Activated naive CD4-positive, alpha-beta T cell treated with anti-CD3 and anti-CD28 coated beads, Interleukin-2, amount 10 ng/mL, durations not matched to agents 7 days and 5 days (primary cell): ENCODE measurements at places on chromosomes 3 and 15.

GRCh38 chr3:78668302-78668701 lies 1099.5 kb downstream of the ROBO1 start:
- no peak for DNase-seq

DNA sequence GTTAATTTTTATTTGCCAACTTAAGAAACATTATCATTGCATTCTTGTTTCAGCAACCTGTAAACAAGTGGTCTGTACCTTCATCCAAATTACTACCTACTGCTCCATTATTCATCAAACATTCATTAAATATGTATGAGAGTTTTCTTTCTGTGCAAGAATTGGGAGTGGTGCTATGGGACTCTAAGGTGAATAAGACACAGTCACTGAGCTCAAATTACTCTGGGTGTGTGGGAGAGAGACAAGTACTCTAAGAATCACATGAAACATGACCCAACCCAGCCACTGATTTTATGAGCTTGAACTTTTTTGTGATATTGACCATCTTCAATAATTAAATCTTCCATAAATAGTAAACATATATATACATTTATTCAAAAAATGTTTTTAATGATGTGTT lies 227.2 kb upstream of the TP63 start:
- DNase-seq, result no peak

- no peak for DNase-seq
Measured at GRCh38 chr3:178518660-178519396, 17.4 kb upstream of the KCNMB2 start.

DNA sequence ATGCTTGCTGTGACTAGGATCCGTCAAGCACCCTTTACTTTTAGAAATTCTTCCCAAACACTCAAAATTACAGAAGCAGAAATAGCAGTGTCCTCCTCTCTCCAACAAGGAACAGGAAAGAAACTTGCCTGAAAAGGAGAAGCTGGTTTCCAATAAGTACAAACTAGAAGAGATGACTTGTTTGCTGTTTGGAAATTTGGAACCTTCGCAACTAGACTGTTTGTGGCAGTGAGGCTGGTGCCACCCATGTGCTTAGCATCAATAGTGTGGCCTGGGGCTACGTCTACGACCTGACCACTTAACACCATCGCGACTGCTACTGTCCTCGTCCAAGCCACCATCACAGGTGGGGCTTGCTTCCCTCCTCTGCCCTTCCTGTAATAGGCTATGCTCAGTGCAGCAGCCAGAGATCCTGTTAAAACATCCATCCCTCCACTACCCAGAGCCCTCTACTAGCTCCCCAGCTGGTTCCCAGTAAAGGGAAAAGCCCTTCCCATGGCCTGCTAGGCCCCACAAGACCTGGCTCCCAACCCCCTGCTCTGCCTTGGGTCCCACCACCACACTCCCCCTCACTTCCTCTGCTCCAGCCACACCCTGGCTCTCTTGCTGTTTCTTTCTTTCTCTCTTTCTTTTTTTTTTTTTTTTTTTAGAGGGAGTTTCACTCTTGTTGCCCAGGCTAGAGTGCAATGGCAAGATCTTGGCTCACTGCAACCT lies 52.6 kb upstream of the CCR2 start:
- DNase-seq, result peak; percentile 51

DNA sequence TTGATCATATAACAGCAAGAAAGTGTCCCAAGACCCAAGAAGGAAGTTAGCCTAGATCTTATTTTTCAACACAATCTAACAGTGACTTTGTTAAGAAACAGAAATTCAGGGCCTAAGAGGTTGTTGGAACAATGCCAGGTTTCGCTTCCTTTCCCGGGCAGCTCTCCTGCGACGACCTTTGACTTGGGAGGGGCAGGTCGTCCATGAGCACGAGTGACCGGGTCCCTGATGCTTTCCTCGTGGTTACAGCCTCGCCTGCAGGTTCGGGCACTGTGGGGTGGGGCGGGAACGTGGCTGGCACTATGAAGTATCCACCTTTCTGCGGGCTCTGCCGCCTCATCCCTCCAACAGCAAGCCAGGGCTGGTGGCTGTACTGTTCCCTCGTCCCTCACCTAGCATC lies 90.1 kb upstream of the RGMA start:
- DNase-seq, result no peak

DNA sequence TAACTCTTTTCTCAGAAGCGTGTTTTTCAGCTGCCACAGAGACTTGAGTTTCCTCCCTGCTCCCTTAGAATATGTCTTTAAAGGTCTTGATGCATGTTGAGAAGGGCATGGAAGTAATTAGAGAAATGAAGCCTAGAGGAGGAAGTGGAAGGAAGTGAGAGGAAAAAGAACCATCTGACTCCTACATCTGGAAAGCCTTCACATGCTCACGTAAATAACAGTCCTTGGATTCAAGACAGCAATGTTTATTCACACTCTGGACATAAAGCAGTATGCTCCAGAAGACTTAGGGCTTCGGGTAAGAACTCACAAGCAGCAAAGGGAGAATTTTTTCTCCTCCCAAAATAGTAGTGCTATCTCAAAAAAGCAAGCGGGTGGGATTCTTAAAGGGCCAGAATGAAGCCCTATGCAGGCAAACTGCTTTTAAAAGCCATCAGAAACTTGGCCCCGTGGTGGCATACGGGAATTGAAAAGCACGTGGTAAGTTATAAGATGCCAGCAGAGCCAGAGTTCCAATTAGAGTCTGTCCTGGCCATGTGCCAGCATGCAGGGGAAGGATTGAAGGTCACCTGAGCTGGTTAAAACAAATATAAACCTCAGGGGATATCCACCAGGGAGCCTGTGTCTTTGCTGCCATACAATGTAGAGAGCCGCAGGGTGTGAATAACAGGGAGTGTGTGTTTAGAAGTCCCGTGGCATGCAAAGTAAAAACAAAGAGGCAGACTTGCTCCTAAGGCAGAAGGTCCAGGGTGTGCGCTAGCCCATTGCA lies 380.8 kb upstream of the NDN start:
- no peak for DNase-seq

DNA sequence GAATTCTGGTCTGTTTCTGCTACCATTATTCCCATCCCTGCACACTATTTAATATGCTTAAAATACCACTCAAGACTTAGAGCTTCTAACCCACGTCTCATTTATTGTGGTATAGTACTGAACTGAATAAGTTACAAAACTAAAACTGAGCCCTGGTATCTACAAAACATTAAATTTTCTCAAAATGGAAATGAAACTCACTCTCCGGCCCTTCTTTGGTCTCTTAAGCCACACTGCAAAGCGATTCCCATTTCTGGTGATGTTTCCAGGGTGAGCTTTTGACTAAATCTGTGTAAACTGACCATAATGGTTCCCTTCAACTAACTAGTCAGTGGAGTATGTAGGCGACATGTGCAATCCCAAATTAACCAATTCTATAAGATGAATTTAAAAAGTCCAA lies 18.6 kb downstream of the KPNA4 start:
- DNase-seq, result no peak

GRCh38 chr3:84292128-84292527 lies 666.7 kb upstream of the CADM2 start:
- DNase-seq, result no peak

GRCh38 chr3:27990837-27991236 lies 250.6 kb upstream of the CMC1 start:
- no peak for DNase-seq

GRCh38 chr15:23565395-23566070 lies at the start of gene MKRN3:
TSS of gene MKRN3 (plus strand) at chr15:23565674. CDS start at chr15:23565783, 109 bp downstream.
- DNase-seq, result peak; percentile 72

GRCh38 chr15:43517354-43518196 lies at the start of gene MAP1A:
TSS of gene MAP1A (plus strand) at chr15:43517608. CDS start at chr15:43521474, 3,866 bp downstream.
- DNase-seq, result no peak

GRCh38 chr3:187263270-187263669 lies 28.3 kb downstream of the MASP1 start:
- no peak for DNase-seq

DNA sequence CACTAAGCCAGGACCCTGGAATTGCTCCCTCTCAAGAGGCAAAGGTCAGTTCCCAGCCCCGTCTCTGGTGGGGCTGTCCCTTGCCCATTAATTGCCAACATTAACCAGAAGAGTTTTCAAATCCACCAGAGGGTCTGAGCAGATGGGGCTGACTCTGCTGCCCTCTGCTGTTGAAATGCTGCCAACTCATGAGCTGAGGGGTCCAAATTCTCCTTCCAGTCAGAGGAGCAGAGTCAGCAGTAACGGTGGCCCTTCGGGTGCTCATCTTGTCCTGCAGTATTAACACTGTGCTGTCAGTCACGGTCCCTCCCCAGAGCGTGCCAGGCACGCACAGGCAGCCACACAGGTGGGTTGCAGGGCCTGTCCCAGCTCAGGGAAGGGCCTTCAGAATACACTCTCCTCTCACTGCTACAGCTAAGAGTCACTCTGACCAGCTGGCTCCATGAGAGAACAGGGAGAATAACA lies 10.7 kb upstream of the SPTBN5 start:
- DNase-seq, result peak; percentile 80

DNA sequence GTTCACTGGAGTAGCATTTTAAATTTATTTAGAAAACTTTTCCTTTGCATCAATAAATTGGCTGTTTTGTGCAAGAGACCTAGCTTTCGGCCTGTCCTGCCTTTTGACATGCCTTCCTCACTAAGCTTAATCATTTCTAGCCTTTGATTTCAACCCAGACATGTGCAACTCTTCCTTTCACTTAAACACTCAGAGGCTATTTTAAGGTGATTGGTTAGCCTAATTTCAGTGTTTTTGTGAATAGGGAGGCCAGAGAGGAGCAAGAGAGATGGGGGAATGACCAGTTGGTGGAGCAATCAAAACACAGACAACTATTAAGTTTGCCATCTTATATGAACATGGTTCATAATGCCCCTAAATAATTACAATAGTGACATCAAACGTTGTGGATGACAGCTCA lies 333.4 kb downstream of the SLC9A9 start:
- DNase-seq, result no peak

DNA sequence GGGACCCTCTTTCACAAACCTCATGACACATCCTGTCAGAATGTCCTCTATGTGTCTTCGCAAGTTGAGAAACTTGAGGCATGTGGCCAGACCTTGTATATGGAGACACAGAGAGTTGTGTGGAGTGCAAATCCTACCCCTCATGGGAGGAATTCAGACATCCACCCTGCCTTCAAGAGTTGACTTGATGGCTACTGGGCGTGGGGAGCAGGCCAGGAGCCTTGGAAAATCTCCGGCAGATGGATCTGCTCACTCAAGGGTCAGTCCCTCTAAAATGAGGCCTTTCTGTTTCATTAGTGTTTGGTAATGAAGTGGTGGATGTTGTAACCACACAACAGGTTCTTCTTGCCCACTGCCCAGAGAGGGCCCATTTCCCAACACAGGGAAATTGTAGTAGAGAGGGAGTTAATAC lies 79.0 kb downstream of the ASB7 start:
- DNase-seq, result no peak

GRCh38 chr3:14836049-14836468 lies 17.3 kb downstream of the FGD5 start:
- DNase-seq, result no peak

- DNase-seq, result peak; percentile 72
Measured at GRCh38 chr15:50262533-50262932, 3.0 kb downstream of the HDC start.

DNA sequence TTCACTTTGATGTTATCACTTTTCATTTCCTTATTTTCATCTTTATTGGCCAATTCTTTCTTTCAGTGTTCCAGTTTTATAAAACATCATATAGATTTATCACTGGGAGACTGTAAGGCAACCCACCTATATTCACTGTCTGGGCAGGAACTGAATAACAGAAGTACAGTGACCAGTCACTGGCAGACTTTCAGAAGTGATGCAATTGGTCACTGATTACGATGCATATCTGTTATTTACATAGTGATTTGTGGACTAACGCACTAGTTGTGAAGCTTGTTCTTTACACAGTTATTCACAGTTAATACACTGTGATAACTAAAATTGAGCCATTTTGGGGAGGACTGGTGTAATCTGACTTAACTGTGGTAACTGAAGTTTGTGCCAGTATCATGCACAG lies 190.2 kb upstream of the DPH6 start:
- DNase-seq, result no peak

- DNase-seq, result no peak
Measured at GRCh38 chr3:16864610-16865313, 20.0 kb upstream of the PLCL2 start.

- no peak for DNase-seq
Measured at GRCh38 chr3:100113723-100114412, 433 bp downstream of the FILIP1L start.

DNA sequence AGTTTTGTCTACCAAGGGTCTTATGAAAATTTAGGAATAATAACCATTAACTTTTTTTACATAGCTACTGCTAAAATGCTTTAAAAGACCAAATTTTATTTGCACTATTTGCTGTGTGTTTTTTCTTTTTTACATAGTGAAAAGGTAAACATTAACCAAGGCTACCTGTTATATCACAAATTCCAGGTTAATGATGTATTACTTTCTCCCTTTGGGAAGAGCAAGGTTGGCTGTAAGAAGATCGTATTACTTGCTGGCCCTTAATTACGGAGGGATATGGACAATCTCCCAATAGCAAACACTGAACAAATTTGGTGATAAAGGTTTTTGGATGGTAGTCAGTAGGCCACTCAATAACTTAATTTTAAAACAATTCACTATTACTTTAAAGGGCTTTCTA lies 22.4 kb downstream of the LRRC58 start:
- no peak for DNase-seq

GRCh38 chr15:98387866-98388265 lies 260.5 kb upstream of the IGF1R start:
- no peak for DNase-seq

DNA sequence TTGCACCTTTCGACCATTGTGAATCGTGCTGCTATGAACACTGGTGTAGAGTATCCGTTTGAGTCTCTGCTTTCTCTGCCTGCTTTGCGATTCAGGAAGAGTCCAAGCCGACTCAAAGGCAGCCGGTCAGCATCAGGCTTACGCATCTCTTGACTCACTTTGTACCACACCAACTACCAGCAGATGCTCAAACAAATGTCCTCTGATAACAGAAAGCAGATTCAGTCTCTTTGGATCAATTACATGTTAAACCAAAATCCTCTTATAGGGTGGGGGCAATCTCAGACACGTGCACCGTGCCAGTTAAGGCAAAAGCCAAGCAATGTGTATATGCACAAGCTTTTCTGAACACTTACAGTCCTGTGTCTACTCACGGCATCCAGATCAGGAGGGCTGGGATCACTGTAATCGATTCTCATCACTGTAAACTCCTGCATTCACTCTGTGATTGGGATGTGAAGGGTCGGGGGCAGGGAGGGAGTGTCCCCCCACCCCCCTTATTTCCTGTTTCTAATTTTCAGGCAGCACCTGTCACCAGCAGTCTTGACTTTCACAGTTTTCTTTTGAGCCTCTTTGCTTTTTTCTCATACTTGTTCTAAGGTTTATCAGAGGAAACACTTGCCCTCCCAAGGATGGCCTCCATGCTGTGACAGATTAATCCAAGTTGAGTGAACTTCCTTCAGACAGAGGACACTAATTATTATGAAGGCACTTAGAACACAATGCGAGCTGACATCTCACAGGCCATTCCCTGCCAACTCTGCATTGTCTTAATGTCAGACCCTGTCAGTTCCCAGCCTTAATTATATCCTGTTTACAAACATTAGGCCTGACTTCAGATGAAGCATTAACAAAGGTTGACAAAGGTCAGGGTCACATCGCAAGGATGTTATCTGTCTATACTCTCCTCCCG lies 153.5 kb downstream of the MECOM start:
- no peak for DNase-seq

GRCh38 chr3:12947504-12948369 lies 106.4 kb upstream of the RPL32 start:
- DNase-seq, result no peak

- no peak for DNase-seq
Measured at GRCh38 chr3:2838546-2839157, 271.5 kb downstream of the IL5RA start.

GRCh38 chr3:56851966-56852884 lies 50.5 kb upstream of the ARHGEF3 start:
- DNase-seq, result no peak
